ENCODE measurements at places on chromosomes 5 and 9. TPM values are rescaled to one million over a fixed set of nuclear protein-coding genes. Genes with fewer than 3 reads are reported as not detected.

Gene SLC36A3
- total RNA-seq: not detected

DNA sequence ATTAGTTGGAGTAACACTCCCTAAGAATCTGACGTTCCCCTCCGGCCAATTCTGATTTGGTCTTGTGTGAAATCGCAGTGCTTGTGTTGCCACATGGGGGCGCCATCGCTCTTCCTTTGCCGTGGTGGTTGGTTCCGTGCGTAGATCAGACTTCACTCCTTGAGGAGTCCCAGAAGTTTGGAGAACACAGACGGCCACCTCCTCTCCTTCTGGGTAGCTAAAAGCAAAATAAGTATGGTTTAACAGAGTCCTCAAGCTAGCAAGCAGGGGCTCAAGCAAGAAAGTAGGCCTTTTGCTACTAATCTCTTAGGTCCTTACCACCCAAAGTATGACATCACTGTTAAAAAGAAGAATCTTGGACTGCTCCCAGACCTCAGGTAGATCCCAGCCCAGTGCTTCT, 59.5 kb downstream of the HSPA4 start:
- peak; percentile 92 for DNase-seq

Gene ISOC1
- 20.1 TPM for total RNA-seq

- no peak for DNase-seq
Measured at GRCh38 chr5:142821733-142822487, 51.7 kb downstream of the ARHGAP26 start.

- no peak for DNase-seq
Measured at GRCh38 chr9:114224247-114224610, 68.9 kb downstream of the COL27A1 start.

Measured in sciatic nerve (tissue), 2 donors.